ENCODE measurements at places on chromosomes 1 and 21.
A peak's percentile ranks its signal among the peaks of the same experiment; 100 is the strongest.

DNA sequence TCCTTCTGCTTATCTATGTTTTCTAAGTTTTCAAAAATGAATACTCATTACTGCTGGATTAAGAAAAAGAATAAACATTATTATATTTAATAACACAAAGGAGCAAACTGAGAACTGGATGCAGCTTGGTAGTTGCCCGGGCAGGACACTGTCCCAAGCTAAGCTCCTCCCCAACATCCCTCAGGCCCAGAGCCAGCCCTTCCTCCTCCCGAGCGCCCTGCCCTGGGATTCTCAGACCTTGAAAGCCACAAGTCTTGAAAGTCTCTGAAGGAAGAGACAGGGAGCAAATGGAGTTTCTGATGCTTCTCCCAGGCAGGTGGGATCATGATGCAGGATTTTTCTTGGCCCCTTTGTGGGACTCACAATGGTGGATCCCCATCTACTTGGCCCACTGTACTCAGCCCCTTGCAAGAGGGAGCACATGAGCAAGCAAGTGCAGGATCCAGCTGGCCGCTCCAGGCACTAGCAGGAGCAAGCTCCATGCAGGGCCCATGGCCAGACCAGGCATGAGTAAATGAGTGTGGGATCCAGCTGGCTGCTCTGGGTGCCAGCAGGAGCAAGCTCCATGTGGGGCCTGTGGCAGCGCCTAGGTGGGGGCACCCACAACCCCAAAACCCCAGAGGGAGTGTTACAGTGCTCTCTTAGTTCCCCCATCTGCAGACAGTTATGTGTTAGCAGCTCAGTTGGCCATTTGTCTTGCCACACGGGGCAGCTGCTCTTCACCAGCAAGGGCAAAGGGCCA is 32.1 kb upstream of the RAB4A start:
- peak; percentile 59 for DNase-seq

DNA sequence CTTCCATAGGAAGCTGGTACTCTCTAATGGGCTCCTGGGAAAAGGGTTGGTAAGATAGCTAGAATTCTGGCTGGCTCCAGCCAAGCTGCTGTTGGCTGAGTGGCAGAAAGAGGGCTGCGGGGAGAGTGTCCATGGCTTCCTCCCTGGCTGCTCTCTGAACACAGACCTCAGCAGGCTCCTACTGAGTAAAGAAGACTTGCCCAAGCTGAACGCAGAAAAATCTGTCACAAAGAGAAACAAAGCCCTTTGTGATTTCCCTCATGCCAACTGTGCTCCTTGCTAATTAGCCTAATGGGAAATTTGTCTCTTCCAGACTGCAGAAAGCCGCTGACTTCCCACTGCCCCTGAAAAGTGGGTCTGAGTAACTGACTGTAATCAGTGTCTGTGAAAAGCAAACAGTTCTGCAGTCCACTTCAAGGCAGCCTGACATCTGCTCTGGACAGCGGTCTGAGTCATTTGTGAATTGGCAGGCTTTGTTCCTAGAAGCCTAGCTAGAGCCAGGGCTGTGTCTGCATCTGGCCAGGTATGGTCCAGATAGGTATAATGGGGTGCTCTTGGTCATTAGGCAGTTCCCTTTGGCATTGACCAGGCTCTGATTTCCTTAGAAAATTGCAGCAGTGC is 282.8 kb downstream of the ZNF648 start:
- DNase-seq: peak; percentile 13

DNA sequence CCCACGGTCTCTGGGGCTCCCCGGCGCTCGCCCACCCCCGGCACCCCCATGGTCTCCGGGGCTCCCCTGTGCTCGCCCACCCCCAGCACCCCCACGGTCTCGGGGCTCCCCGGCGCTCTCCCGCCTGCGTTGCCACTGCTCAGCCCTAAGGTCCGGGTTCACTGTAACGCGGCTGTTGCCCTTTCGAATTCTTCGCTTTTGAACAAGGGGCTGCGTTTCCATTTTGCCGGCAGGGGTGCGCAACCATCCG is 5.2 kb upstream of the FTCD start:
- no peak for DNase-seq

DNA sequence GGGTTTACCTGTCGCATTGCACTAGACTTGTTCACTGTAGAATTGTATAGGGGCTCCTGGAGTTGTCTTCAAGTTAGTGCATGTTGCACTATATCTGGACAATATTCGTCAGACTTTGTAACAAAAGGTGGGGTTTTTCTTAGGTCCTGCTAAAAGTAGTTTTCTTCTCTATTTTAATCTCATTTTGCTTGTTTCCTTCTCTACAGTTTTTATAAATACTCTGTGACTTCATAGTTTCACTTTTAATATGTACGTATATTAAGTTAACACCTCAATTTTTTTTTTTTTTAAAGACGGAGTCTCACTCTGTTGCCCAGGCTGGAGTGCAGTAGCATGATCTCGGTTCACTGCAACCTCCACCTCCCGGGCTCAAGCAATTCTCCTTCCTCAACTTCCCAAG is 26.5 kb upstream of the MRPS6 start:
- no peak for DNase-seq

DNA sequence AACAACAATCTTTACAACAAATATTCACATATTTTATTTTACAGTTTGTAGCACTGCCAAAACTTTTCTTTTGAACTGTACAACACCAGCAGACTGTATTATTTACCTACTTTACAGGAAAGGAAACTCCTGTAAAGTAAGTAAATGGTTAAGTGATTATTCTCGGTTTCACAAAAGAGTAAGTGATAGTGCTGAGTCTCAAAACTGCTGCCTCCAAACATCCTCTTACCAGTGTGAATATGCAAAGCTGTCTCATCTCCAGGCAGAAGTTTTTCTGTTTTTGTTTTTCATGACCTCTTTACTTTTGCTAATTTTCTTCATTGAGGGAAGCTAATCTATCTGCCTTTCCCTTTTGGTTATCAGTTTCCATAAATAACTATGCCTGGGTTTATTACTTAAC is 286.7 kb downstream of the SRGAP2C start:
- DNase-seq: no peak

DNA sequence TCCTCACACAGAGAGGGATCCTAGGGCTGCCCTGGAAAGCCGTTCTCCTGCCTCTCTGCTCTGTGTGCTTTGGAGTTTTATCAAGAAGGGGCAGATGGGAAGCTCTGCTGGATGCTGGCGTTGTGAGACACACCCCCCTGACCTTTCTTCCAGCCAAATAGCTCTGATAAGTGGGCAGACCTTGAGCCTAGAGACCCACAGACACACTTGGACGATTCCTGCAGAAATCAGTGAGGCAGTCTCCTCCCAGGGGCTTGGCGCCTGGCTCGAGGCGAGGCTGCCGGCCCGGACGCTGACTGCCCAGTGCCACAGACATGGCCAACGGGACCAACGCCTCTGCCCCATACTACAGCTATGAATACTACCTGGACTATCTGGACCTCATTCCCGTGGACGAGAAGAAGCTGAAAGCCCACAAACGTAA is at the start of gene MRAP:
Gene MRAP (plus strand): TSS at position 198 of the 424 bp plus-strand sequence. CDS start 117 bp downstream, at position 315.
- no peak for DNase-seq

DNA sequence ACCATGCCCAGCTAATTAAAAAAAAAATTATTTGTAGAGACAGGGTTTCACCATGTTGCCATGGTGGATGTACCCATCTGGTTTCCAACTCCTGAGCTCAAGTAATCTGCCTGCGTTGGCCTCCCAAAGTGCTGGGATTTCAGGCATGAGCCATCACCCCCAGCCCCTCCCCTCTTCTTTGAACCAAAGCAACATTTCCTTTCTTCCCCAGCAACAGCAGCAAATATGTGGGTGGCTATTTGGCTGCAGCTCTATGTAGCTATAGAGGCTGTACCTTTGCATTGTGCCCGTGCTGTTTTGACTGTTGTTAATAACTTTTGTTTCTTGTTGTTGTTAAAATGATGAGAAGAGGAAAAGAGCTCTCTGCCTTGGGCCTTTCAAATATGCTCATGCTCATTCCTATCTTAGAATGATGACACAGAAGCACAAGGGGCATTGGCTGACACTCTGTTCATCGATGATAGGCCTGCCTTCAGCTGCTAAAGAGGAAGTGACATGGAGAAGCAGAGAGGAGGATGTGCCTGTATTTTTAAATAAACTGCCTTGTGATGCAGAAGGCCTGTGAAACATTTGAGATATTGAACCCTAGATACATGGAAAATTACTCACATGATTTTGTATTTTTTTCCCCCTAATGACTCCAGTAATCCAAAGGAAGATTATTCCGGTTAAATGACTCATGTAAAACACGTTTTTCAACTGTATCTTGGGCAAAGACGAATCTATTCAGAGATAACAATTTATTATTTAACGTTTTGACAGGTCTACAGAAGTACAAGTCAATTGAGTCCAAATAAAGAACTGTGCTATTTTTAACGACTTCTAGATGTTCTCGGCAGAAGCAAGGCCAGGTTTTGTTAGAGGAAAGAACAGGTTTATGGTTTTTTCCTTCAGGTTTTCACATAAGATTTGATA is 20.5 kb upstream of the XPR1 start:
- no peak for DNase-seq

- DNase-seq: no peak
Observed at GRCh38 chr1:163162381-163162914, 40.3 kb downstream of the RGS5 start.

GRCh38 chr21:41228006-41228370 is 60.0 kb downstream of the BACE2 start:
- DNase-seq: no peak
